Renal pelvis (tissue), 12 donors: ENCODE measurements at places on chromosomes 11 and 22.

- no peak for DNase-seq
Measured at GRCh38 chr11:63017306-63017974, 1.8 kb upstream of the SLC22A8 start.

- no peak for DNase-seq
Measured at GRCh38 chr11:2564588-2565425, 120.0 kb downstream of the KCNQ1 start.

DNA sequence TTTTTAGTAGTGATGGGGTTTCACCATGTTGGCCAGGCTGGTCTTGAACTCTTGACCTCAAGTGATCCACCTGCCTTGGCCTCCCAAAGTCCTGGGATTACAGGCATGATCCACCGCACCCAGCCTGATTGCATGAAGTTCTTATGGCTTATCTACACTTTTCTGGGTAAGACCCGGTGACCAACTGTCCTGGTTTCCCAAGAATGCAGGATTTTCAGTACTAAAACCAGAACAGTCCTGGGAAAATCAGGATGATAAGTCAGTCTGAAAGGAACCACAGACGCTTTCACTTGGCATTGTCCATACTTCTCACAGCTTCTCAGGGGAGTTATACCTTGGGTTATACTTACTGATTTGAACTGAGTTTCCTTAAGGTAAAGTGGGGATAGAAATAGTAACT lies 1.4 kb upstream of the BPIFC start:
- no peak for DNase-seq

- no peak for DNase-seq
Measured at GRCh38 chr22:33674357-33674756, 245.9 kb downstream of the LARGE1 start.

GRCh38 chr11:128222245-128222884 lies 365.0 kb downstream of the ETS1 start:
- no peak for DNase-seq

- DNase-seq: no peak
Measured at GRCh38 chr11:2584812-2585565, 114.8 kb downstream of the KCNQ1OT1 start.

DNA sequence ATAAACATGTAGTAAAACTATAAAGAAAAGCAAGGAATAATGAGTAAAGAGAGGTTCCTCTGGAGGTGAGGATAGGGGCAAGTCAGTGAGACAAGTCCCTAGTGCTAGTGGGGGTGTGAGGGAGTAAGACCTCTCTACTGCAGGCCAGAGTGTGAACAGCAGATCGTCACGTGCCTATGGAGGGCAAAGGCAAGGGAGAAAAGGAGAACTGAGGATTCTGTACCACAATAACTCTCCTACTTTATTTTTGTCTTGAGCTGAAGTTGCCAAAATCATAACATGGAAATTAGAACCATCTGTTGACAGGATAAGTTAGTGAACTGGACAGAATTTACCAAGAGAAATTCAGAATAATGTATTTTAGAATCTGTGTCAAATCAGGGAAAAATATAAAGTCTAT lies 77.6 kb downstream of the ENTHD1 start:
- no peak for DNase-seq

DNA sequence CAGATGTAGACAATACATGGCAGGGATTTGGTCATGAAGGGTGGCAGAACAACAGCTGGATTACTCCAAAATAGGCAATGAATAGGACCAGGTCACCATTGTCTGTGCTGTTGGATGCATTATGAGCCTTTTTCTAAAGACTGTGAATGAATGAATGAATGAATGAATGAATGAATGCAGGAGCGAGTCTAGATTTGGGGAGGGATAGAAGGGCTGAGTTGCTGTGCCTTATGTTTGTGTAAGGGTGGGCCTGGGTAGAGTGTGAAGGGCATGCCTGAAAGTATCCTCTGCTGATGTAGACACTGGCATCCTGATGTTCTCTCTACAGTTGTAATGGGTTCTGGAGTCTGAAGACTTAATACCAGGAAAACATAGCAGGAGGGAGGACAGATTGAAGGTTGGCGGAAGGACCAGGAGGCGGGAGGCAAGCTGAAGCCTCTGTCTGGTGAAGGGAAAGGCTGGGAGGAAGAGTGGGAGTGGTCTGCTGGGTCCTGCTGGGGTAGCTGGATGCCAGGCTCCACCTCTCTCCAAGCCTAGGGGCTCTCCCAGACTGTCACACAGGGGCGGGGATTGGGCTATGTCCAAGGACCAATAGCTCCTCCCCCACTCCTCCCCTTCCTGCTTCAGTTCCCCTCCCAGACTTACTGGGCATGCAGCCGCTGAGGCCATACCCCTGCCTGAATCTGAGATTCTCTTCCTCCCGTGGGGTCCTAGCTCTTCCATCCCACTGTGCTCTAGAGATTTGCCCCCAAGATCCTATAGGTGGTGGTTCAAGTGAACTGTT lies 4.8 kb downstream of the TRIM3 start:
- DNase-seq: peak; percentile 95

- DNase-seq: no peak
Measured at GRCh38 chr11:96173422-96173821, 169.6 kb downstream of the MAML2 start.

GRCh38 chr22:40385036-40385782 lies 14.8 kb downstream of the SGSM3 start:
- no peak for DNase-seq

DNA sequence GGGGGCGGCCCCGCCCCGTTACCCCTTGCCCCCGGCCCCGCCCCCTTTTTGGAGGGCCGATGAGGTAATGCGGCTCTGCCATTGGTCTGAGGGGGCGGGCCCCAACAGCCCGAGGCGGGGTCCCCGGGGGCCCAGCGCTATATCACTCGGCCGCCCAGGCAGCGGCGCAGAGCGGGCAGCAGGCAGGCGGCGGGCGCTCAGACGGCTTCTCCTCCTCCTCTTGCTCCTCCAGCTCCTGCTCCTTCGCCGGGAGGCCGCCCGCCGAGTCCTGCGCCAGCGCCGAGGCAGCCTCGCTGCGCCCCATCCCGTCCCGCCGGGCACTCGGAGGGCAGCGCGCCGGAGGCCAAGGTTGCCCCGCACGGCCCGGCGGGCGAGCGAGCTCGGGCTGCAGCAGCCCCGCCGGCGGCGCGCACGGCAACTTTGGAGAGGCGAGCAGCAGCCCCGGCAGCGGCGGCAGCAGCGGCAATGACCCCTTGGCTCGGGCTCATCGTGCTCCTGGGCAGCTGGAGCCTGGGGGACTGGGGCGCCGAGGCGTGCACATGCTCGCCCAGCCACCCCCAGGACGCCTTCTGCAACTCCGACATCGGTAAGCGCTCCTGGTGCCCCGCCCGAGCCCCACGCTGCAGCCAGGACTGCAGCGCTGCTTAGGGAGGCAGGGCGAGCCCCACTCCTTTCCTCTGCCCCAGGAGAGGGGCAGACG lies at the start of gene TIMP3:
Gene TIMP3, plus strand, starts transcription at position 169 of the 700 bp plus-strand sequence. Its CDS starts 297 bp downstream, at position 466.
- DNase-seq: peak; percentile 84

DNA sequence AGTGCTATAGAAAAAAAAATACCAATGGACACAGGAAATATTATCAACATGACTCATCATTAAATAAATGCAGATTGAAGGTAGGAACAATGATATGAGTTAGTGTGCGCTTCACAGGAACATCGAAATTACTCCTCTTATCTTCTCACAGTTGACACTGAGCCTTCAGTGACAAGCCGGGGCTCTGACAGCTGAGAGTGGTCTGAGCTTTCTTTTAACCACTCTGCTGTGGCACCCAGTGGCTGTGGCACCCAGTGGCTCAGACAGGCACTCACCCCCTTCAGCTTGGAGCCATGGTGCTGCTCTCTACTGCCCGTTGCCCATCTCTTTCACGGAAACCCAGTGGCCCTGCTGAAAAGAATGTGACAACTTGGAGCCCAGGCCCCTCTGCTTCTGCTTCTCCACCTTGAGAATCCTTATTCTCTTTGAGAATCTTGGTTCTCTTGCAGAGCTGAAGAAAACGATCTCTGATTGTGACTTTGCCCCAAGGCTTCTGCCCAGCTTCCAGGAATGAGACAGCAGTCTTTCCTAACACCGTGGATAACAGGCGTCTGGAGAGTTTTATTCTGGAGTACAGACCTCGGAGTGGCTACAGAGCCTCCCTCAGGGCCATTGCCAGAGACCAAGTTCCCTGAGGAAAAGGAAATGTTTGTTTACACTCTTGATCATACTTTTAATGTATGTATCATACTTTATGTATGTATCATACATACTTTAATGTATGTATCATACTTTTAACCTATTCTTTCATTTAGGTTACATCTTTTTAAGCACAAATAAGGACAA lies 37.1 kb upstream of the OR8B8 start:
- no peak for DNase-seq

DNA sequence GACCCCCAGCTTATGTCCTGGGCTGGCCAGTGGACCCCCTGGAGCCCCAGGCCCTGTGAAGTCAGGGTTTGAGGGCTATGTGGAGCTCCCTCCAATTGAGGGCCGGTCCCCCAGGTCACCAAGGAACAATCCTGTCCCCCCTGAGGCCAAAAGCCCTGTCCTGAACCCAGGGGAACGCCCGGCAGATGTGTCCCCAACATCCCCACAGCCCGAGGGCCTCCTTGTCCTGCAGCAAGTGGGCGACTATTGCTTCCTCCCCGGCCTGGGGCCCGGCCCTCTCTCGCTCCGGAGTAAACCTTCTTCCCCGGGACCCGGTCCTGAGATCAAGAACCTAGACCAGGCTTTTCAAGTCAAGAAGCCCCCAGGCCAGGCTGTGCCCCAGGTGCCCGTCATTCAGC lies 24.6 kb downstream of the CSF2RB start:
- no peak for DNase-seq

DNA sequence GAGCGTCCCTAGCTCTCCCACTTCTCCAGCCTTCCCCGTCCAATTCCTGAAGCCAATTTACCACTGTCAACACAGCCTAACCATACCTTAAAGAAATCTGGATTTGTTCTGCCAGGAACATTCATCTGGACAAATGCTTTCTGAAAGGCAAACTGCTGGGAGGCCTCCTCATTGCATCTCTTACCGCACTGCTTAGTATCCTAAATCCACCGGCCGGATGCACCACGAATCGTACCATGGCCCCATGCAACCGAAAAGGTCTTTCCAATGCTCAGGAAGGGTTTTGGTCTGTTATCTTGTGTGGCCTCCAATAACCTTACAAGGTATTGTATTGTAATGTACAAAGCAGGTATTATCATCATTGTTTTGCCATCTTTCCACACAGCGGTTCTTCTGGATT lies 57.6 kb downstream of the MYH9 start:
- no peak for DNase-seq

DNA sequence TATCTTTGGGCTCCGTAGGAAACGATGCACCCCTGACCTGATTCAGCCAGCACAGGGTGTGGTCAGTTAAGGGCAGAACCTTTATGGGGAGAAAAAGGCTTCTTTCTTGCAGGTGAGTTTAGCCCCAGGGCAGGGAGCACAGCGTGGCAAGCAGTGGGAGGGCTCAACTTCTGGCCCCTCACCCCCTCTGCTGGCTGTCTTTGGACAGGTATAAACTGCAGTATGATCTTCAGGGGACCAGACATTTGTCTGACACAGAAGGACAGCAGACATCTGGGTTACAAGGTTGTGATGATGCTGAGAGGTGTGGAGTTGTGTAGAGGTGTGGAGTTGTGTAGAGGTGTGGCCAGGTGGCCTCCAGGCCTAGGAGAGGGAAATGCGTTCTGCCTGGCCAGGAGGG lies 324.0 kb upstream of the PLET1 start:
- DNase-seq: no peak

DNA sequence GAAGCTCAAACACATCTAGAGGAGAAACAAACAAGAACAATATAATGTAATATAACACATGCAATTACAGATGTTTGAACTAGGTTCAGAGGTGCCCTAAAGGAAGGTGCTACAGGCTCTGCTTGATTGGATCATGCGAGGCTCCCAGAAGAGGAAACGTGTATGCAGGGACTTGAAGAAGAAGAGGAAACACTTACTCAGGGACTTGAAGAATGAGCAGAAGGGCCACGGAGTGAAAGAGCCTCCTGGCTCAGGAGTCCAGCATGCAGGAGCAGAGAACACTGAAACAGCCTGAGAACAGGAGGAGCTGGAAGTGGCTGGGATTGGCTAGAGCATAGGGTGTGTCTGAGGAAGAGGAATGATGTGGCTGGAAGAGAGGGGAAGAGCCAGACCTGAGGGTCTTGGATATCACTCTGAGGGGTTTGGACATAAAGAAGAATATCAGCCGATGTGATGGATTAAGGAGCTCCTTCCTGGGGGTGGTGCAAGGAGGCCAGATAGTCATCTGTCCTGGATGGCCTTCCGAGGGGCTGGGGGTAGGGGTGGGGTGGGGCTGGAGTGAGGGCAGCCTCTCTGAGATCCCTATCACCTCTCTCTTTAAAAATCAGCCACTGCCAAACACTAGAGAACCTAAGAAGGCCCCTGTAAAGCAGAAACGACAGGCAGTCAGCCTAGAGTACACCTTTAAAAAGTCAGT lies 16.8 kb downstream of the FZD4 start:
- no peak for DNase-seq

- DNase-seq: no peak
Measured at GRCh38 chr11:11895672-11896071, 53.9 kb downstream of the USP47 start.
